HuH-7.5 (cell line): ENCODE measurements at places on chromosomes 6 and 20.

- peak; percentile 33 for DNase-seq
Measured at GRCh38 chr20:13819885-13820645, 35.2 kb downstream of the NDUFAF5 start.

- no peak for DNase-seq
Measured at GRCh38 chr6:31728767-31729514, at the start of gene DDAH2. DDAH2 (minus strand) TSS chr6:31729299; CDS start chr6:31729161, 138 bp downstream.

GRCh38 chr6:160730911-160731310, 28.9 kb downstream of the PLG start:
- DNase-seq, result no peak

- peak; percentile 60 for DNase-seq
Measured at GRCh38 chr6:131694832-131695426, 6.3 kb downstream of the OR2A4 start.

- no peak for DNase-seq
Measured at GRCh38 chr6:127510876-127511275, 8.3 kb downstream of the MTCL3 start.
